ENCODE measurements at places on chromosomes 13 and 19.

DNA sequence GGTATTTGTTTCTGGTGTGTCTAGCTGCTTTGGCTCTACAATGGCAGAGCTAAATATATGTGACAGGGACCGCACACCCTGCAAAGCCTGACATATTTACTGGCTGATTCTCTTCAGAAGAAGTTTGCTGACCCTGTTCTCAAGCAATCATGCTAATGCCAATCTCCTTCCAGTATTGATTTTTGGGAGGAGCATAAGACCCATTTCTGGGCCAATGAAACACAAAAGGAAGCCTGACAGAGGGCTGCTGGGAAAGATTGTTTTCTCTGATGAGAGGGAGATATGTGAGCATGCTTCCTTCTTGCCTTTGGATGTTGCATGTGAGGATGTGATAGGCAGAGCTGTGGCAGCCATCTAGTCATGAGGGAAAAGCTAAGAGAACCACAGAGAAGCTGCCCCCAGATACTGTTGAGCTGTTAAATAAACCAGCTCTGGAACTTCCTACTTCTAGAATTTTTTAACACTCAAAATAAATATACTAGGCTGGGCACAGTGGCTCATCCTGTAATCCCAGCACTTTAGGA lies 31.4 kb upstream of the TPTE2 start:
- no peak for DNase-seq

GRCh38 chr13:72062566-72062965 lies 195.6 kb upstream of the DACH1 start:
- no peak for DNase-seq

- no peak for DNase-seq
These were observed 213.4 kb downstream of the TSHZ3 start for GRCh38 chr19:31135841-31136240.

- DNase-seq = no peak
These were observed 163.0 kb downstream of the EFNB2 start for GRCh38 chr13:106372199-106373155.

DNA sequence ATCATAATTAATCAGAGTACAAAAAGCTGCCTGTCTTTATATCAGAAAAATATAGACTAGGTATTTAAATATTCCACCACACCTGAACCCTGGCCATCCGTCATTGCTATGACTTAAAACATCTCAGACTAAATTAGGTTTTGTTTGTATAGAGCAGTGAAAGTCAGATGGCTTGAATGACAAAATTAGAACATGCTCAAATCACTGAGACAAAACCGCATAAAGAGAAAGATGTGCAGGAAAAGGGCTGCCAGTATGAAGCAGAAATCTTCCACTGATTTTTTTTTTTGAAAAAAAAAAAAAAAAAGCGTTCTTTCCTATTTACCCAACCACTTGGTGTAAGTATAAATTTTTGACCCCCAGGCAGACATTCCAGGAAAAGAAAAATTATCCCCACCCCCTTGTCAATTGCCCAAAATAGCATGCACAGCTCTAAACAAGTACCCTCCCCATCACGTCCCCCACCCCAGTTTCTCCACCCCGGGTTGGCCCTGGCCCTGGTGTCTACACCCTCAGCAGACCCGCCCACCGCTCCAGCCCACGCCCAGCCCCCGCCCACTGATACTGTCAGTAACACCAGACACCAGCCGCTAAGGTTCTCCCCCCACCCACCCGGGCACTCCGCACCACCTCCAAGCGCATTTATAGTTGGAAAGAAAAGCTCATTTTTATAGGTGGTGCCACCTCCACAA lies 118.6 kb downstream of the URI1 start:
- DNase-seq = no peak

GRCh38 chr19:40619333-40620160 lies 18.4 kb downstream of the LTBP4 start:
- no peak for DNase-seq

DNA sequence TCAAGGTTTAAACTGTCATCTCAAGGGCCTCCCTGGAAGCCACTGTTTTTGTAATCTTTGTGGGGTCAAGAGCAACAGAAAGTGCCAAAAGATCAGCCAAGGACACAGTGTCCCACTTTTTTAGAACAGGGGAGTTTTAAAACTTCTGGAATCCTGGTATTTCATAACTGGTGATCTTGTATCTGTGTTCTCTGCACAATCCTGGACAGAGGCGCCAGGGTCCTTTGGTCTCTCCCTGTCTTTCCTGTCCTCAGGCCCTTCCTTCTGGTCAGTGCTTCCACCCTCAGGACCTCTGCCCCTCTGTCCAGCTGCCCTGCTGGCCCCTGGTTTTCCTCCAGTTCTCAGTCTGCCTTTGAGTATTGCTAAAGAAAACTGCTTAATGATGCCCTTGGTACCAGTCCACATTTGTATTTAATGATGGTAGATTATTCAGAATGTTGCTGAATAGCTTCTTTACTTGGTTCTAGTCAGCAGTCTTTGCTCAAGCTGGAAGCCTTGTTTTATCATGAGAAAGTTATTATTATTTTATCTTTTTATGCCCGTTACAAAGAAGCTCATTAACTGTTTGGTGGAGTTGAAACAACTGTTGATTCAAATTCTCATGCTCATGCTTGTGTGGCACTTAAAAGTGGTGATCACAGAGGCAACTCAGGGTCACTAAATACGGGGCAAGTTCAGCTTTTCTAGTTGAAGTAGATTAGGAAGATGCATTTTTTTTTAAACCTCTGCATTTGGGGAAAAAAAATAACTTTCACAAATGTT lies 47.5 kb downstream of the WASF3 start:
- no peak for DNase-seq

- no peak for DNase-seq
These were observed 38.3 kb downstream of the RAB20 start for GRCh38 chr13:110523180-110523579.

- DNase-seq = no peak
These were observed 178.0 kb downstream of the KCTD12 start for GRCh38 chr13:76708138-76708688.

DNA sequence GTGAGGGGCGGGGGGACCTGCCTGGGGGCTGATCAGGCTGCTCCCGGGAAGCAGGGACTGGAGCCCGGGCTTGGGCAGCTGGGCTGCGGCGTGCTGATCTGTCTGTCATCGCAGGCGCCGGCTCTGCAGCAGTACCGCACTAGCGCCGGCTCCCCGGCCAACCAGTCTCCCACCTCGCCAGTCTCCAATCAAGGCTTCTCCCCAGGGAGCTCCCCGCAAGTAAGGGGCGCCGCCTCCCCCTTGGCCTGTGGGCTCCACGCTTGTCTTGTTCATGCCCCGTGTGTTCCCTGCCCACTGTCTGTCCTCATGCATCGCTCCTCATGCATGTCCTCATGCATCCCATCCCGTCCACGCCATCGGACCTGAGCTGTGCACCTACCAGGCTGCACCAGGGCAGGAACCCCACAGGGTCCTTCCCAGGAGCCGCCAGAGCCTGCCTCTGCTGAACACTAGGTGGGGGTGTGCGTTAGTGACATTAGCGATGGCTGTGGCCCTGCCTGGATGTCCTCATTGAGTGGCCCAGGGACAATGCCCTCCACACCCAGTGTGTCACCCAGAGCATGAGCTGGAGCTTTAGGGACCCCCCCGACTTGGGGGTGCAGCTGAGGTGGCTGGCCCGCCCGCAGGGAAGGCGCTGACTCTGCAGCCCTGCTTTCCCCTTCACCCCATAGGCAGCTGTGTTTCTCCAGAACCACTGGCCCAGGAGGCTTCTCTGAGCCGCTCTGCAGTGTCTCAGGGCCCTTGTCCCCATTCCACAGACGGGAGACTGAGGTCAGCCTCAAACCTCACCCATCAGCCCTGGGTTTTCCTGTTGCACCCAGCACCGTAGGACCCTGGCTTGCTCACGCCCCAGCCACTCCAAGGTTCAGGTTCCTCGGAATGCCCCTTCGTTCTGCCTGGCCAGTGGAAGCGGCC lies 19.5 kb downstream of the COMP start:
- no peak for DNase-seq

DNA sequence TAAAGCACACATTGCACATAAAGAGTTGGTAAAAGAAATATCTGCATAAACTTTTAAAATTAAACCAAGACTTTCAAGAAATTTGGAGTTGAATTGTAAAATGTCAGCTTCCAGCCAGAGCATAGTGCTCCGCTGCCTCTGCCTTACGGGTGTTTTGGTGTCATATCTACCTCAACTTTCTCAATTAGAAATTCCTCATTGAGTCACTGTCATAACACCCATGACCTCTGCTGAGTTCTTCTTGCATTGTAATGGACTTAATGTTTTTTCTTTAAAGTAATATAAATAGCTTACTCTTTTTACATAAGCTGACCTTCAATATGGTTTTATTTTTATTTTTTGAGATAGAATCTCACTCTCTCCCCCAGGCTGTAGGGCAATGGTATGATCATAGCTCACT lies 551.0 kb upstream of the NBEA start:
- DNase-seq = no peak

DNA sequence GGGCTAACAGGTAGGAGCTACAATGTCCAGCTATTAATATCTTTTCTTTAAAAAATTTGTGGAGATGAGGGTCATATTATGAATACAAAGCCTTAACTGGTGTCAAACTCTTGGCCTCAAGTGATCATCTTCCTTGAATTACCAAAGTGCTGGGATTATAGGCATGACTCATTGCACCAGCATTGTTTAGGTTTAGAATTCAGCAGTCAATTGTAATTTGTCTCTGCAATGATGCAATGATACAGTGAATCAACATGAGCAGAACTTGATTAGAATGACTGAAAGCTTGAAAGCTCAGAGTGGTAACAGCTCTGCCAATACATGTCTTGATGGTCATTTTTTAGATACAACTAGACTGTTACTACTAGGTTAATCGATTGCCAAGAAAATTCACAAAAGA lies 752.8 kb upstream of the MIR17HG start:
- no peak for DNase-seq

DNA sequence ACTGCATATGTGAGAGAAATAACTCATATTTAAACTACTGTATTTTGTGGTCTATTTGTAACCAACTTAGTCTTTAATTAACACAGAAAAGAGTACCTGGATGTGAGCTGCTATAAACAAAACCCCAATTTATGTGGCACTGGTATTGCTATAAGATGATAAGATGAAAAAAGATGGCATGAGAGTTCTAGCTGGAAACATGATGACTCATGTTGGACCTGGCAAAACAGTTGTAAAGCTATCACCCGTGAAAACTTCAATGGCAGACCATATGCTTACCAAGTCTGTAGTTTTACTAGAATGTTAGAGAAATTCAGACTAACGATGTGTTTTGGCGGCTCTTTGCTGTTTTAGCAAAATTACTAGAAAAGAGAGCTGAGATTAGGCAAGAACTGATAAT lies 69.6 kb upstream of the PCDH9 start:
- DNase-seq = no peak

DNA sequence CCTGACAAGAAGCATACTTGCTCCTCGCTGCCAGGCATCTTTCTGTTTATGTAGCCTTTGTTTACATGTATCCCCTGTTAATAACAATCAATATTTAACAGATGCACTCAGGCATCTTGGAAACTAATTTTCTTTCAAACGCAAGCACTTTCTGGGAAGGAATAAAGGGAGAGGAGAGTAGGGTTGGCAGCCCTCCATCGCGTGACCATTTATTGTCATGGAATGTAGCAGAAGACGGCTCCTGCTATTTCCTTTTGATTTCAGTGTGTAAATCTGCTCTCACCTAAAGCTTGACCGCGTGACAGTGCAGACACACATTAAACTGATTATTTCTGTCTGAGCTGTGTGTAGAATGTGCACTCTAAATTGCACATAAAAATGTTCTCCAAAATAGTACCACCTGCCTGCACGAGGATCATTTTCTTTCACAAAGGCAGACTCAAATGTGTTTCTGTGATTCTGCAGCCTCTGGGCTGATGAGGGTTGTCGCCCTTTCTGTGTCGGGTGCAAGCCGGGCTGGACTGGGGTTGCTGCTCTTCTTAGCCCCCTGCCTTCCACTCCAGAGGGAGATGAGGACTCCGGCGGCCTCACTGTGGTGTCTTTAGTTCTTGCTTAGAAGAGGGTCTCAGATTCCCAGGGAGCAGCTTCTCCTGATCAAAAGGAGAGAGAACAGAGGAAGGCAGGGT lies 223.5 kb upstream of the MAB21L1 start:
- DNase-seq = no peak

- no peak for DNase-seq
These were observed 257.7 kb downstream of the SPRY2 start for GRCh38 chr13:80083081-80083852.

GRCh38 chr19:38904581-38905539 lies 5.1 kb downstream of the NFKBIB start:
- no peak for DNase-seq

DNA sequence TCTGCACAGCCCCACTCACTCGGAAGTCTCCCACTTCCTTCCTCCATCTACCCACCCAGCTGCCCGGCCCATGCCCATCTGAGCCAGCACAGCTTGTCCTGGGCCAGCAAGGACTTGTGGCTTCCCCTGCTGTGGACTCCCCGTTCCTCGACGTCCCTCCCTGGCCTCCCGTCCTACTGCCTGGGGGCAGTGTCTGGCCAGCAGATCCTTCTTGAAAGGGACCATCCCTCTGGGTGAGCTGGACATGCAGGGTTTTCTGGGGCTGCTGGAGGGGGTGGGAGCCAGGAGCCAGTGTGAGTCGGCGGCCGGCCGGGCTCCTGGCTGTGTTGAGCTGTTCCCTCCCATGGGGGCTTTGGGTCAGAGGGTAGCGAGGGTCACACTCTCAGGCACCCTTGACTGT lies 26.7 kb downstream of the CRTC1 start:
- no peak for DNase-seq

DNA sequence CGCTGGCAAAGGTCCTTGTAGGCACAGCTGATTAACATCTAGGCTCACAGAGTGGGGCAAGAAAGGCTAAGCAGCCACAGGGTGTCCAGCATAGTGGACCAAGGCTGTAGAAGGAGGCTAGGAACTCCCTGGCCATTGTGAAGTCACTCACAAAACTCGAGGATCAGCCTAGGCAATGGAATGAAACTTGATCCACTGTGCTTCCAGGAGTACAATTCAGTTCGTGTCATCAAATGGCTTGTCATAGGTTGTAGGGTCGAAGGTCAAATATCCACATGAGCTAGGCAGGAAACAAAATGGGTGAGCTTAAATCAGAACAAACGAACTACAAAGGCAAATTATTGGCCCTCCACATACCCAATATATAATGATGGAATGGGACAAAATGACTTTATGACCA lies 4.4 kb upstream of the FAM187B start:
- DNase-seq = no peak

GRCh38 chr13:44363631-44364344 lies 9.8 kb upstream of the SERP2 start:
- DNase-seq = no peak

GRCh38 chr19:14558370-14559066 lies 13.3 kb downstream of the NDUFB7 start:
- DNase-seq = no peak

GRCh38 chr13:53873558-53873957 lies 844.9 kb downstream of the OLFM4 start:
- no peak for DNase-seq
